ENCODE measurements at places on chromosomes 2 and 18. TPM values are rescaled to one million over a fixed set of nuclear protein-coding genes. Genes with fewer than 3 reads are reported as not detected.

PLB1 gene
- total RNA-seq: 1.1 TPM

RAB27B gene
- total RNA-seq: 4.8 TPM

DNA sequence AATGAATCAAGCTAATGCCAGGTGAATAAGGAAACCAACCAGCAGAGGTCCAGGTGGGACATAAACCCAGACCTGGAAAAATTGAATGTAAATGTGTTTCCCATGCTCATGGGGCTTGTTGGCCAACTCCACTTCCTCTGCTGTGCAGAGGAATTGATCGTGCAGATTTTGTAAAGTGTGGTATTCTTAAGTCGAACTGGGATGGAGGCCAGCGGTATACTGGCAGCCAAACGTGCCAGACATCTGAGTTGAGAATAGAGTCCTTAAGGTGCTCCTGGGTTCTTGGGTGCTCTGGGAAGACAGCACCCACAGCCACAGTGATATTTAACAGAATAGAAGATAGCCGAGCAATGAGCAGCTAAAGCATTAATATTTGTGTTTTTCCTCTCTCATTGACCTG is 146.5 kb upstream of the LGALSL start:
- H3K27ac ChIP-seq: no peak overlapping the region
- H3K4me1 ChIP-seq: no peaks in the 10 kb centered on the region
- DNase-seq: no peak
- no peaks in the 10 kb centered on the region for H3K36me3 ChIP-seq
- H3K4me3 ChIP-seq: no peak overlapping the region

GRCh38 chr18:62413206-62413605 is 88.1 kb downstream of the TNFRSF11A start:
- H3K4me3 ChIP-seq: no peak overlapping the region
- peaks cover 3% of the 10 kb centered on the region for H3K36me3 ChIP-seq
- H3K27me3 ChIP-seq: peaks cover 3% of the 10 kb centered on the region
